ENCODE measurements at places on chromosomes 1 and 21.

GRCh38 chr1:40810927-40811326 lies 27.3 kb downstream of the KCNQ4 start:
- no peak for DNase-seq

- DNase-seq = no peak
These were observed 238.2 kb downstream of the NFIA start for GRCh38 chr1:61320575-61320974.

GRCh38 chr1:109188781-109189180 lies 24.9 kb upstream of the SARS1 start:
- DNase-seq = no peak

- DNase-seq = no peak
These were observed 54.2 kb upstream of the DNAJC6 start for GRCh38 chr1:65255035-65255655.

DNA sequence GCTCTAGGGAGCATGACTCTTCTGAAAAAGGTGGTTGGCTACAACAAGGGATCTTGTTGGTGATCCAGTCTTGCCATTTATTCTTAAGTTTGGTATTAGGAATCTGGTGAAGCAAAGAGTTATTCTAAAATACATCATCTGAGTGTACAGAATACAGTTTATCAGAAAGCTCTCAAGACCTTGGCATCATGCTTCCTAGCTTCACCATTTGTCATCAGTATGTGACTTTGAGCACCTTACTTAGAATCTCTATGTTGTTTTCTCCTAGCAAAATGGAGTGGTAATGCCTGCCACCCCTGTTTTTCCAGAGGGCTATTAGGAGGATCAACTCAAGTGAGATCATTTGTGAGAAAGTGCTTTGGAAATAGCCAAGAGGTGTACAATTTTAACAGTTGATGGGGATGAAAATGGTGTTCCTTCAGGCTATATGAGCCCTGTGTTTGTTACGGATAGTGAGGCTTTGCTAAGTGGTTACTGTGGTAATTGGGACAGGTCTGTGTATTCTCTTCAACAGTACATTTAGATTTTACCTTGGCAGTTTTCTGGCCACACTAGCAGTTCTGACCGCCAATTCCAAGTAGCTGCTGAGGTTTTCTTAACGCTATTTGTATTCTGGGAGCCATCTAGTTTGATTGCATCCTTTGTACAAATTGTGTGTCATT lies 120.5 kb downstream of the DISP1 start:
- no peak for DNase-seq

DNA sequence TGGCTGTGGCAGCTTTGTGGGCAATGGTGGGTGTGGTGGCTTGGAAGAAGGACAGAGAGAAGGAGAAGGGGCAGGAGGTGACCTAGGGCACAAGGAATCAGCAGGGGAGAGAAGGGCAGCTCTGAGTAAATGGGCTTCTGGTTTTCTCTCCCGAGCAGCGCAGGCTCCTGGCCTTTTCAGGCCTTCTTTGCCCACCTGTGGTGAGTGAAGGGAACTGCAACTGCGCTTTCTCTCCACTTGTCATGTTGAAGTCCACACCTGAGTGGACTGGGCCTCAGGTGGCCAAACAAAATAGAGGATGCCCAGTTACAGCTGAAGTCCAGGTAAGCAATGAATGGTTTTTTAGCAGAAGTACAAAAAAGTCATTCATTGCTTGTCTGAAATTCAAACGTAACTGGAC lies 29.4 kb upstream of the KCNA10 start:
- no peak for DNase-seq

DNA sequence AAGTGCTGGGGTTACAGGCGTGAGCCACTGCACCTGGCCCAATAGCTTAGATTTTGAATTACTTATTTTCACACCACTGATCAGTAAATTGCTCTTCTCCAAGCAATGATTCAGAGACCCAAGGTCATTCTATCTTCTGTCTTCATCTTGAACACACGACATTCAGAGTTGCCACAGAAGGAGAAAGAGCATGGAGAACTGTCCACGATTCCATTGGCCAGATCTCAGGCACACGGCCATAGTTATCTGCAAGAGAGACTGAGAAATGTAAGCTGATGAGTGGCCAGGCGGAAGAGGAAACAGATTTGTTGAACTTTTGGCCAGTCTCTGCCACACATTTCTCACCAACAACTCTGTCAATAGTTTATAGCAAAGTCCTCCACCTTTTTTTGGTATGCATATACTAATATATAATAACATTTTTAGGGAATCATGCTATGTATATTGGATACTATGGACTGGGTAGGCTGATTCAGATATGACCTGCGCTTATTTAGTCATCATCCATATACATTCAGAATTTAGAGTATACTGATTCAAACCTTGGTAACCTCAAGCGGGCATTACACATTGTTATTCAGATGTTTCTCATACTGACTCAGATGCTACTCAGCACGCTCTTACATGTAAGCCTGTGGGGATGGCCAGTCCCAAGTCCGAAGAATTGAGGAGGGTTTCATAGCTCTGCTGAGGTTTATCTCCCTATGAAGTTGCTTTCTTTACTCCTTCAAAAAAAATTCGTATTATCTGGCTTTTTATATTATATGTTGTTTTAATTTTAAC lies 25.5 kb upstream of the CAP1 start:
- DNase-seq = no peak

DNA sequence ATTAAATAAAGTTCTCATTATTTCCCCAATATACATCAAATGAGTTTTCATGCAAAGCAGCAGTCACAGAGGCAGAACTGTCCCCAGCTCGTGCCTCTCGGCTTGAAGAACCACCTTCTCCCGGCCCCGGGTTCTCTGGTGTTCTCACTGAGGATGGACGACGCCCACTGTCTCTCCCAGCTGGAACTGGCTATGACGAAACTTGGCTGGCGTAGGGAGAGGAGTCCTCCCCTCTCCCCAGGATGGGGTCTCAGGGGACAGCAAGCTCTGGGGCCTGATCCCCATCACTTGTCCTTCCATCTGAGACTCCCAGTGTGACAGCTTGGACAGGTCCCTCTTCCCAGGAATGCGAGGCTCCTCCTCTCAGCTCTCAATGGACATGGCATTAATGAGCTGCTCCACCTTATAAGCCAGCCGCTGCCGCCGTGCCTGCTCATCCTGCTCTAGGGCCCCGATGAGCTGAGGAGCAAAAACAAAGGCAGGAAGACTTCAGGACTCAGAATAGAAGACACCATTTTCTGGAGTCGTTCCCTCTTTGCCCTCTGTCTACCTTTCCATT lies 116.0 kb upstream of the CD34 start:
- DNase-seq = no peak

- DNase-seq = no peak
These were observed 709.9 kb downstream of the KCNT2 start for GRCh38 chr1:195898373-195898772.

- no peak for DNase-seq
These were observed 340.2 kb downstream of the PTPRU start for GRCh38 chr1:29576510-29576909.

DNA sequence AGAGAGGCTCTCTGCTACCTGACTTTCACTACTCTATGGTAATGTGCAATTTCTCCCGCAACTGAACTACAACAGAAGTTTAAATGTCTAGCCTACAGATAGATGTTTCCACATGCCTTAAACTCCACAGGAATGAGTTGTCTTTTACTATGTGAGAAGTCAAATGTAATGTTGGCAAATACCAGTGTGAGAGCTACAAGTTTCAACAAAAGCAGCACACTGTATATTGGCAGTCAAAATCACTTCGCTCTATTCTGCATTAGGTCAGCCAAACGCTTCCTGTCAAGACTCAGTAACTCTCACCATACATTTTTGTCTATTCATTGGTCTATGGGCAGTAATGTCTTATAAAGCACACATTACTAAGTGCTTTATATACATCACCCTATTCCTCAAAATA lies 41.9 kb downstream of the LUZP1 start:
- no peak for DNase-seq

- DNase-seq = no peak
These were observed 192.2 kb downstream of the PLPP3 start for GRCh38 chr1:56387071-56387740.

GRCh38 chr1:194102607-194103006 lies 916.2 kb upstream of the B3GALT2 start:
- DNase-seq = no peak

DNA sequence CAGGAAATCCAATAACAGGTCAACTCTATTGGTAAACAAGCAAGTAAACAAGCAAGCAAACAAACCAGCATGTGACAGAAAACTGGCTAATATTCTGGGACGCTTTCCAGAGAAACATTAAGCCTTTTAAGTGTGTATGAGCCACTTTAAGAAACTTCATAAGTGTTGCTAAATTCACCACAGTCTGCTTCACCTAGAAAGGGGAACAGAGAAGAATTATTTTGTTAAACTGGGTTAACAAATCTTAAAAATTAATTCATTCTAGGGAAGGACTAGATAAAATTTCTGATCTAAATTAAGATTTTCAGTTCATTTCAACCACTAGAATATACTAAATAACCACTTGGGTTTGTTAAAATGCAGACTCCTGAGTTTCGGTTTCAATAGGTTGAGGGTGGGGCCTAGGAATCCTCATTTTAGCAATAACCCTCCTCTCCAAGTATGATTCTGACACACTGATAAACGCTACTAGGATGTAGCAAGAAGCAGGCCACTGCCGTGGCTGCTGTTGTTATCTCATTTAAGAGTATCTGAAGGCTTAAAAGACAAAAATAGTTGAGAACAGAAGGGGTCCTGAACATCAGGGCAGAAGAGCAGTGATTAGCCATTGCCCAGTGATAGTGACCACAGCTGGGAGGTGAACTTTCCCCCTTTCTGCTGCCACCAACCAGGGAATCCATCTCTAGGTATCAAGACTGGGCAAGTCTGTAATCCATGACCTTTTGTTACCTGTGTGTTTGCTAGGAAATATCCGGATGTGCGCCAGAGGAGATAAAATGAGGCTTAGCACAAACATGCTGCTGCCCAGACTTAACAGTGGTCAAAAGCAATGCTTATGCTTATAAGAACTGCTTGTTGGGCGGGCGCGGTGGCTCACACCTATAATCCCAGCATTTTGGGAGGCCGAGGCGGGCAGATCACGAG lies 11.2 kb downstream of the CREG1 start:
- DNase-seq = no peak

- no peak for DNase-seq
These were observed 7.4 kb downstream of the PIGM start for GRCh38 chr1:160024195-160024905.

GRCh38 chr1:207002724-207003146 lies 29.8 kb downstream of the C1orf116 start:
- DNase-seq = no peak

- no peak for DNase-seq
These were observed 4.5 kb upstream of the ZZZ3 start for GRCh38 chr1:77686796-77687518.

DNA sequence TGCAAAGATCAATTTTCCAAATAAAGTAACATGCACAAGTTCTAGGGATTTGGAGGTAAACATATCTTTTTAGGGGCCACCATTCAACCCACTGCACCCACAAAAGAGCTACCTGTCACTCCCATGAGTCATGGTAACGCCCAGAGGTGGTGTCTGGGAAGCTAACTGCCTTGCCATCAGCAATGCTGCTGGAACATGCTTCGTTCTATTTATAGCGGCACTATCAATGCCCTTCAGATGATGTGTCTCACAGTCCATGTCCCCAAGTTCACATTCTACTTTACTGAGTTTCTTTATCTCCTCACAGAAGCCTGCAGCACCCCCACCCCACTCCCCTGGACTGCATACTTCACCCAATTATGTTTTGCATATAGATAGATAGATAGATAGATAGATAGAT lies 95.4 kb downstream of the LPAR3 start:
- no peak for DNase-seq

DNA sequence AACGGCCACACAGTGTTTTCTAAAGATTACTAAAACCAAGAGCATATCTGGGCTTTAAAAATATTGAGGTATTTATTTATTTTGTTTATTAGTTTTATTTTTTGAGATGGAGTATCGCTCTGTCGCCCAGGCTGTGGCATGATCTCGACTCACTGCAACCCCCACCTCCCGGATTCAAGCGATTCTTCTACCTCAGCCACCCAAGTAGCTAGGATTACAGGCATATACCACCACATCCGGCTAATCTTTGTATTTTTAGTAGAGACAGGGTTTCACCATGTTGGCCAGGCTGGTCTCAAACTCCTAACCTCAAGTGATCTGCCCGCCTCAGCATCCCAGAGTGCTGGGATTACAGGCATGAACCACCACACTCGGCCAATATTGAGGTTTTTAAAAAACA lies 23.9 kb downstream of the TMCO4 start:
- DNase-seq = no peak

GRCh38 chr21:37792046-37792445 lies 124.2 kb downstream of the KCNJ6 start:
- no peak for DNase-seq

Measured in activated CD4-positive, alpha-beta T cell treated with anti-CD3 and anti-CD28 coated beads for 24 hours (primary cell).